Inflammatory macrophage (primary cell): ENCODE measurements at places on chromosomes 13 and 19.

DNA sequence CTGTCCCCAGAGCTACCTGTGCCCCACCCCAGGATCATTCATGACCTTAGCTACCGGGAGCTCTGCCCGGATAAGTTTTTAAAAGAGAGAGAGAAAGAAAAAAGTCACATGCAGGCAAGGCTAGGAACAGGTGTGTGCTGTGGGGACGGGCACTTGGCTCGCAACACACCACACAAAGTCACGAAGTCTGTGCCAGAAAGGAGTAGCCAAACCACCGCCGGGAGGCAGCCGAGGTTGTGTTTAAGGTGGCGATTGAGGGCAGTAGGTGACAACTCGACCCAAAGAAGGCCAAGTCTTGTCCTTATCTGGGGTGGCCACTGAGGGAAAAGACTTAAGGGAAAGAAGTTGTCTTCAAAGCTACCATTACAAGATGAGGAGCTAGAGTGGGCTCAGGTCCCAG lies 4.6 kb upstream of the TSHZ3 start:
- no peak for DNase-seq

DNA sequence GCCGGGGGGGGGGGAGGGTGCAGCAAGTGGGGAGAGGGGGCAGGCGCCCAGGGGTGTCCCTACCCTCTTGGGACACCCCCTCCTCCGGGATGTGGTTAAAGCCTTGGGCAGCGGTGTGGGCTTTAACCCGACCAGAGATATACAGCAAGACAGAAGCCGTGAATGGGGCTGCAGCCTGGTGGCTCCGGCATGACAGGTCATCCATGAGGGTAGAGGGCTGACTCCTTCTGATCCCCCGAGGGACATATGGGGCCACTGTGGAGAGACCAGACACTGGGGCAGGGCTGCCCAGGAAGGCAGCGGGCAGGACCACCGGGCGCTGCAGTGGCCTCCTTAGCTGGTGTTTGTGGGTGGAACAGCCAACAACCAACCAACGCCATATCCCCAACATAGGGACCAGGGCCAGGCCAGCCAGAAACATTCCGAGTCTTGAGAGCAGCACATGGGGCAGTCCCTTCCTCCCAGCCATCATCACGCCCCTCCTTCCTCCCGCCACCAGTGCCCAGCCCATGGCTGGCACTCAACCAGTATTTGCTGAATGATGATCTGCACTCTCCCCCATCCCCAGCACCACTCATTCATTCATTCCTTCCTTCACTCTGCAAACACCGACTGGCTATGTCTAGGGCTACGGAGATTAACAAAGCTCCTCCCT lies 18.2 kb downstream of the ELAVL1 start:
- no peak for DNase-seq

DNA sequence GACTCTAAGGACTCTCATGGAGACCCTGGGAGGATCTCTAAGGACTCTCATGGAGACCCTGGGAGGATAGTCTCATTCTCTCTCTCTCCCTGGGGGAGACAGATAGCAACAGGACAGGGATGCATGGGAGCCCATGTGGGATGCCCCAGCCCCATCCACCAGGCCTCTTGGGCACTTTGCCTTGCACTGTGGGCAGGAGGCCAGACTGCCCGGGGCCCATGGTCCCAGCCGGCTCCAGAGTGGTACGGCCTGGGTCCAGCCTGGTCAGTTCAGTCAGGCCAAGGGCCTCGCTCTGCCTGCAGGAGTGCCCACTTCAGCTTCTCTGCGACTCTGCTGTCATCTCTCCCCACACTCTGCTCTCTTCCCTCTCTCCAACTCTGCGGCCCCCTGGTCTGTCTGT lies 48.6 kb upstream of the SHKBP1 start:
- DNase-seq = no peak

- DNase-seq = no peak
Observed at GRCh38 chr19:41320568-41320967, 10.6 kb downstream of the CCDC97 start.

DNA sequence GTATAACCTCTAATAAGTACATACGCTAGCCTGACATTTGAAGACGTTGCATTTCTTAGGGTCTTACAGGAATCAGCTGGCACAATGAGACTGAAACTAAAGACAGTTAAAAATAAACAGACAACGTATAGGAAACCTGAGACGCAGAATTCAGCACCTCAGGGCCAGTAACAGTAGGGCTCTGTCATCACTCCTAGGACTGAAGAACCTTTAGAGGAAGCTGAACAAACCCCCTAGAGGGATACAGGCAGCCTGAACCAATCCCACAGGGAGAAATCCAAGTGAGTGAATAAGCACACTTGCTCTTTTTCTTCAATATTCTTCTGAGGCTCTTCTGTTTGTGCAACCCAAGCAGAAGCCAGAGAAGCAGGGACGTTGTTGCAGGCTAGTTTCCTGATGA lies 53.9 kb upstream of the KLHL1 start:
- DNase-seq = no peak

GRCh38 chr13:78660495-78660857 lies 1.5 kb upstream of the OBI1 start:
- no peak for DNase-seq

- DNase-seq = no peak
Observed at GRCh38 chr13:46392967-46393366, 5.9 kb upstream of the RUBCNL start.

GRCh38 chr13:97392020-97392419 lies 41.9 kb upstream of the RAP2A start:
- no peak for DNase-seq

- DNase-seq = no peak
Observed at GRCh38 chr13:98599502-98600328, 22.8 kb upstream of the STK24 start.

DNA sequence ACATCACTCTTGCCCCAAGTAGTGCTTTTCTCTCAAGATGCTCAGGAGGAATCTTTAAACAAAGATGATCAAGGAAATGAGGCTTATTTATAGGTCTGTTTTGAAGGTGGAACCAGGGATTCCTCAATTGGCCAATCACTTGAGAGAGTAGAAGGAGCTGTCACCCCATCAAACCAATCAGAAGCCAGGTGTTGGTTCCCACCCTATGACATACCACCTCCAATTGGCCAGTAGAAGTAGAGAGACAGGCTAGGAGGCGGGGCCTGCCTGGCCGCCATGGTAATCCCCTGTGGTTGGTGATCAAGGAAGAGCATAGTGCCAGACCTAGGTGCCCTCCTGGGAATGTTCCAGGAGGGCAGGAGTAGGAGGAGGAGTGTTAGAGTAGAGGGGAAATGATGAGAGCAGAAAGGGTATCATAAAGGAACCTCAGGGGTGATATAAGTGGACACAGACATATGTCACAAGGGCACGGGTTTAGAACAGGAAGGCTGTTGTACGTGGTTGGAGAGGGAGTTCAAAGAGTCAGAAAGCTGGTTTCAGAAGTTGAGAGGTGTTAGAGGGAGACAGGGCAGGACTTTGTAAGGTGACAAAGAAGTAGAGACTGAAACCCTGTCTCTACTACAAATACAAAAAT lies 10.5 kb downstream of the PMIS2 start:
- DNase-seq = peak; percentile 3

DNA sequence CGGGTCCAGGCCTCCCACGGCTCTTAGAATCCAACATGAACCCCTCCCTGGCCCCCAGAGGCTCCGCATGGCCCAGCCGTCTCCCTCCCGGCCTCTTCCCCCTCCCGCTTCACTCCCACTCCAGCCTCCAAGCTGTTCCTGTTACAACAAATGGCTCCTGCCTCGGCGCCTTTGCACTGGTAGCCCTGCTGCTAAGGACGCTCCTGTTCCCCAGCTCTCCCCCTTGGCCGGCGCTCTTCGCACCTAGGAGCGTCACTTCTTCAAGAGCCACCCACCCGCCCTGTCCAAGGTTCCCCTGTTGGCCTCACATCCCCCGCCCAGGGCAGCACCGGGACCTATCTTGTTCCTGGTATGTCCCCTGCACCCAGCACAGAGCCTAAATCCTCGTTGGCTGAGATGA lies 9.4 kb downstream of the CCDC124 start:
- no peak for DNase-seq

- DNase-seq = no peak
Observed at GRCh38 chr13:97125810-97126738, 96.1 kb upstream of the MBNL2 start.

DNA sequence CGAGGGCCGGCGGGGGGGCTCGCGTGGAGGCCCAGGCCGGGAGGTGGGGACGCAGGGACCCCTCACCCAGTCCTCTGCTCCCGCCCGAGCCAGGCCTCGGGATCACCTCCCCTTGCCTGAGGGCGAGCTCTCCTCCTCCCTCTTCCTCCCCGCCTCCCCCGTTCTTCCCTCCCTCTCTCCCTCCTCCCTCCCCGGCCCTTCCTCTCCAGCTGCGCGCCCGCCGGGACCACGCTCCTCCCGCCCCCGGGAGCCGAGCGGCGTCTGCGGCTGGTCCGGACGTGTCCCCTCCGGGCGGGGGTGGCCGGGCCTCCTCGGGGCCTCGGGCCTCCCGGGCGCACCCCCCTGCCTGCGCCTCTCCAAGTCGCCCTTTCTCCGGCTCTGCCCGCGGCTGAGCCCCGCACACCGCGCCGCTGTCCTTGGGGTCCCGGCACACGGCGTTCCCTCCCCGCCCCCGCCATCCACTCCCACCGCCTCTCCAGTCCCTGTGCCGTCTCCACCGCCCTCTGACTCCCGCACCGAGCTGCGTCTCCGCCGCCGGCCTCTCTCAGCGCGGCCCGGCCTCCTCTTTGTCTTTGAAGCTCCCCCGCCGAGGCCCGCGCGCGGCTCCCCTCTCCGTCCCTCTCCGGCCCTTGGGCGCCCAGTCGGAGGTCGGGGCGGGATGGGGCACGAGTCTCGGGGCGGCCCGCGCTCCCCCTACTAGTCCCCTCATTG lies 5.7 kb downstream of the SOX1 start:
- no peak for DNase-seq

DNA sequence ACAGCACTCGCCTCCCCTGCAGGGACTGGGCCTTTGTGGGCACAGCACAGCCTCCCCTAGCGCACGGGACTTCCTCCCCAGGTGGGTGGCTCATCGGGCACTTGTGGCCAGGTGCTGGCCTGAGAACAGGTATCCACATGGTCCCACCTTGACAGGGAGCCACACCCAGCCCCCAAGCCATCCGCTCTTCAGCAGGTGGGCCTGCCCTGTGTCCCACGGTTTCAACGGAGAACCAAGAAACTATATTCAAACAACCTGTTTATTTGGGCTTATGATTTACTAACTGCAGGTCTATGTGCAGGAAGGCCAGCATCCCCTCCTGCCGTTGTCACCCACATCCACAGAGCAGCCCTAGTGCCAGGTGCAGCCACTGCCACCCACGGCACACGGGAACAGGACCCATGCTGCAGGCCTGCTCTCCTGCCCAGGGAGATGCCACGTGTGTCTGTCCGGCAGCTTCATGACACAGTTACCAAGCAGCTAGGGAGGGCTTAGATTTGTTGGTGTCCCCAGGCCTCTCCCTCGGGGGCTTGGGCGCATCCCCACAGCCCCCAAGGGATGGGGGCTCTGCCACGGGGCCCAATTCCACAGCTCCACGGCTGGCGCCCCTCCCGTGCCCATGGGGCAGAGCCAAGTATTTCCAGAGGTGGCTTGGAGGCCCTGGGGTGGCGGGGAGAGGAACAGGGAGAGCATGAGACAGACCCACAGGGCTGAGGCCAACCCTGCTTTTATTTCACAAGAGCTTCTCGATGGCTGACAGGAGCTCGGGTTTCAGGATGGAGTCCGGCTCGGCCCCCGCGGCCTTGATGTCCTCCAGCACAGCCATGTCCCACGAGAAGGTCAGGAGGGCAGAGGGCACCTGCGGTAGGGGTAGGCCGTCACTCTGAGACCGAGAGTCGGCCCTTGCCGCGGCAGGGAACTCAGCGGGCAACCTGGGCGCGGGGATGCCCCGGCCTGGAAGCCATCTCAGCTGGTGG lies 12.5 kb downstream of the UBXN6 start:
- no peak for DNase-seq

DNA sequence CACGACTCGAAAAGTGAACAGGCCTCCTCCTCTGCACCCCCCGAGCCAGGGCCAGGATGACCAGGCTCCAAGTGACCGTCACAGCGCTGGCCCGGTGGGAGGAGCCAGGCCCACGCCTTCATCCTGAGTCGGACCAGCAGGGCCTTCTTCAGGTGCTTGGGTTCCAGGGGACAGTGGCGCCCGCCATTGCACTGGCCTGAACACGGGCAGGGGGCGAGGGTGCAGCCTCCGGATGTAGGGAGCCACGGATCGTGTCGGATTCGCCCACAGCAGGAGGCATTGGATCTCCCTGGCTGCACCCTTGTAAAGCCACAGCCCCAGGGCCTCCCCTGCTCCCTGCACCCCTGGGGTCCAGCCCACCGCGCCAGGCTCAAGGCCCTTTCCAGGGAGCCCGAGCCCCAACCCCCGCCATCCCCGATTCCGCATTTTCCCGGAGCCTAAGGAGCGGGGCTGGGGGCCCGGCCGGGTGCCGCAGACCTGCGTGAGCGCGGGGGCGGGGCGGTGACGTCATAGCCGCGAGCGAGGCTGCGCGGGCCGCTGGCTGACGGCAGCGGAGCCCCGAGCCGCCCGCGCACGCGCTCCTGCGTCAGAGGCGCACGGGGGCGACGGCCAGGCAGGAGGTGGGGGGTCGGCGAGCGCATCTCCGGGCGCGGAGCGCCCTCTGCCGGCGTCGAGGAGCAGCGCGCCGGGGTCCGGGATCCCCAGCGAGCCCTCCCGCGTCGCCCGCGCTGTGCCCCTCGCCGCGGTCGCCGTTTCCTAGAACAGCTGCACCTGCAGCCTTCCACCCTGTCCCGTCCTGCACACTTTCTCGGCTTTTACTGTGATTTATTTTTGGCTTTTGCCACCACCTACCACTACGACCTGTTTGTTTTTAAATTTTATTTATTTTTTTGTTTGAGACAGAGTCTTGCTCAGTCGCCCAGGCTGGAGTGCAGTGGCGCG lies 1.5 kb upstream of the ATP5F1D start:
- peak; percentile 97 for DNase-seq

- peak; percentile 12 for DNase-seq
Observed at GRCh38 chr13:51158880-51159518, 47.9 kb upstream of the C13orf42 start.

DNA sequence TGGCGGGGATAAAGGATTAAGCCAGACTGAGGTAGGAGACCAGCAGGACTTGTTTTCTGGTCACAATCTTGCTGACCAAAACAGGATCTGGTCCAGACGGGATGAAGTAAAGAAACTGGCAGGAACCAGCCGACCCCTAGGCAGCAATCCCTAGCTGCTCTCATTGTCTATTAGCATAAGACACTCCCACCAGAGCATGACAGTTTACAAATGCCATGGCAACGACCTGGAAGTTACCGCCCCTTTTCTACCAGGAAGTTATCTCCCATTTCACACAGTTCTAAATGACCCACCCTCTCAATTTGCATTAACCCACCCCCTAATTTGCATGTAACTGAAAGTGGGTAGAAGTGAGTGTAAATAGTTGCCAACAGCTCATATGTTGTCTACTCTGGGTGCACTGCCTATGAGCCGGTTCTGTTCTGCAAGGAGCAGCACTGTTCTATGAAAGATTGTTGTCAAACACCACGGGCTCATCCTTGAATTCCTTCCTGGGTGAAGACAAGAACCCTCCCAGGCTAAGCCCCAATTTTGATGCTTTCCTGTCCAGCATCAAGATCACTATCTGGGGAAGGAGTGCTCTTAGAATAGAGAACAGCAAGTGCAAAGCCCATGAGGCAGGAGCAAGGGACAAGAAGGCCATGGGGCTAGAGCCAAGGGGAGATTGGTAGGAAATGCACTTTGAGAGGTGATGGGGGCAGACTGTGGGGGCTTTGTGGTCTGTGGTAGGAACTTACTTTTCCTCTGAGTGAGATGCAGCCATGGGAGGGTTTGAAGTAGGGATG lies 13.9 kb upstream of the FBXO27 start:
- DNase-seq = peak; percentile 2
